NCI-H1436 treated with DMSO at 0.1 percent for 48 hours (cell line): ENCODE measurements at places on chromosomes 2 and 18.

DNA sequence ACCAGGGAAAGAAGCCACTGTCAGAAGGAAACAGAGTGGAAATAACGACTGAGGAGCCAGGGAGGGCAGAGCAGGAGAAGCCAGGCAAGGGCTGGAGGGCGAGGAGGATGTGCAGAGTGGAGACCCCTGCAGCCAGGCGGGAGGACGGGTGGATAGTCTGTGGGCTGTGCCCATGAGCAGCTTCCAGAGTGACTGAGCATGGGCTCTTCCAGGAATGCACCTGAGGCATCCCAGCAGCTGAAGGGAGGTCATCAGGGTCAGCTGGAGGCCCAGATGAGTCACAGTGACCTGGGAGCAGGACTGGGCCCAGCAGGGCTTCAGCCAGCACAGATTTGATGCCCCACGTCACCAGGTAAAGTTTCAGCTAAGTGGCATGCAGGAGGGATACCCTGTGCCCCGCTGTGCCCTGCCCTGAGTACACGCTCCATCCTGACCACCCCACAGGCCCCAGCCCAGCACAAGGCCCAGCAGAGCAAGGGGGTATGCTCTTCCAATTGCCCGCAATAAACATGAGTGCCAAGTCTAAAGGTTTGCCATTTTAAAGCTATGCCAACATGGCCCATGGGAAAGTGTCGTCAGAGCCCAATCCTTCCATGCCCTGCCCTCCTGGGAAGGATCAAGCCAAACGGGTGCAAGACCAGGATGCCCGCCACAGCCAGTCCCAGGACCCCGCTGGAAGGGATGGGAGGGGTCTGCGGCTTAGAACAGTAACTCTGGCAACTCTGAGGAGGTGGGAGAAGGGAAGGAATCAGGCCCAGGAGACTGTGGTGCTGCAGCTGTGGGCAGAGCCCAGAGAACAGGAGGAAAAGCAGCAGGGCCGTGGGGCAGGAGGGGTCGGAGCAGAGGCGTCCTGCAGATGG, 85.7 kb downstream of the SEPTIN10 start:
- no peak for DNase-seq

- no peak for DNase-seq
These were observed 155.5 kb downstream of the IKZF2 start for GRCh38 chr2:212995920-212996319.

GRCh38 chr2:177261116-177262060, 3.1 kb downstream of the NFE2L2 start:
- no peak for DNase-seq

DNA sequence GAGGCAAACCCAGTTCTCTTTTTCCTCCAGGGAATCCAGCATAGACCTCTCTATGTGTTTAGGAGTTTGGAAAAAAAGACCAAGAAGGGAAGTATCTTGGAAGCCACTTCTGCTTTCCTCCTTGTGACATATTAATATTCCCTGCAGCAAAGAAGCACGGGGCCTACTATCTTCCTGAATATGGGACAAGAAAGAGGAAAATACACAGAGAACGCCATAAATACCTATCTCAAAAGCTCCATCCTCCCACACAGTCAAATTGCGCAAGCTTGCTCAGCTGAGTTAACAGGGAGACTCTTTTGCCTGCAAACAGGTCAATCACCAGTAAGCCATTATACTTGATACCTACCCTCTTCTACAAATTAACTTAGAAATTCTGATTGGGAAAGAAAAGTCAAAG, 16.7 kb upstream of the RAPH1 start:
- DNase-seq: no peak

DNA sequence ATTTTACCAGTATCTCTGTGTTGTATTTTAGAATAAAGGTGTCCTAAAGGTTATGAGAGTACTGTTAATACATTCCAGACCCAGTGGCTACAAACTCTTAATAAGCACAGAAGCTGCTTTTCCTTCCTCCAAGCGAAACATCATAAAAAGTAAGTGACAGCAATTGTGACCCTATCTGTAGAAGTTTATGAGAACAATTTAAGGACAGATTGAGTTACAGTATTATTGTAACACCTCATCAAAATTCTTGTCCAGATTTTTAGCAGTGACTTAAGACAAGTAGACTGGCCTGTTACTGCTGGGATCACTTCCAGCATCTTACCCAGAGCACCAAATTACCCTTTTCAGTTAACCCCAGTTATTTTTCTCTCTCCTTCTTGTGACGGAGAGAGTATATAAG, 154.6 kb downstream of the ERBB4 start:
- DNase-seq: no peak

- DNase-seq: no peak
These were observed 100.8 kb downstream of the RTN4 start for GRCh38 chr2:54949431-54949830.

DNA sequence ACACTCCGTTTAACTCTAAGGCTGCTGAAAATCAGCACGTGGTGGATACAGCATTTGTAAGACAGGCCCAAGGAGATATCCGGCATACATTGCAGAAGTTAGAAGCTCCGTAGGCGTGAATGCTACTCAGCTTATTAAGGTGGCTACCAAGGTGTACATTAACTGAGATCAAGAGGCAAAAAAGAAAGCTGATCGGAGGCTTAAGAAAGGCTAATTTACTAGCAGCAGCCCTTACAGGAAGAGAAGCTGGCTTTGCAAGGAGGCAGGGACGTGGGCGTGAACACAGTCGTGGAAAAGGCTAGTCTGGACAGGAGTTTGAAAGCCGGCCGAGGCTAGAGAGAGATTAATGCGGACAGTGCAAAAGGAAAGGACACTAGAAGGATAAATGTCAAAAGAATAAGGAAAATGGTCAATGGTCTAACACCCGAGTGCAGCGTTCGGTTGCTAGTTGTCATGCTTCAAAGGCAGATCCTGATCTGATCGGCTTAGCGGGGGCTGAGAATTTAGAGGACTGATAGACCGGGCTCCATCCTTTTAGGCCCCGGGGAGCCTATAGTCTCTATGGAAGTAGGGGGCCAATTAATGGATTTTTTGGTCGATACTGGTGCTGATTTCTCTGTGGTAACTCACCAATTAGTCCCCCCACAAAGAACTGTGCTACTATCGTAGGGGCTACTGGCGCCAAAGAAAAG, 45.6 kb upstream of the SELENOI start:
- DNase-seq: no peak

GRCh38 chr18:3234457-3234856, 13.1 kb upstream of the MYL12A start:
- no peak for DNase-seq

GRCh38 chr2:3126911-3127621, 250.6 kb downstream of the EIPR1 start:
- DNase-seq: no peak
